Heart left ventricle (tissue), 16 donors: ENCODE measurements at places on chromosomes 5 and 9. TPM values are rescaled to one million over a fixed set of nuclear protein-coding genes. Genes with fewer than 3 reads are reported as not detected.

Gene S100Z
- not detected for total RNA-seq

DNA sequence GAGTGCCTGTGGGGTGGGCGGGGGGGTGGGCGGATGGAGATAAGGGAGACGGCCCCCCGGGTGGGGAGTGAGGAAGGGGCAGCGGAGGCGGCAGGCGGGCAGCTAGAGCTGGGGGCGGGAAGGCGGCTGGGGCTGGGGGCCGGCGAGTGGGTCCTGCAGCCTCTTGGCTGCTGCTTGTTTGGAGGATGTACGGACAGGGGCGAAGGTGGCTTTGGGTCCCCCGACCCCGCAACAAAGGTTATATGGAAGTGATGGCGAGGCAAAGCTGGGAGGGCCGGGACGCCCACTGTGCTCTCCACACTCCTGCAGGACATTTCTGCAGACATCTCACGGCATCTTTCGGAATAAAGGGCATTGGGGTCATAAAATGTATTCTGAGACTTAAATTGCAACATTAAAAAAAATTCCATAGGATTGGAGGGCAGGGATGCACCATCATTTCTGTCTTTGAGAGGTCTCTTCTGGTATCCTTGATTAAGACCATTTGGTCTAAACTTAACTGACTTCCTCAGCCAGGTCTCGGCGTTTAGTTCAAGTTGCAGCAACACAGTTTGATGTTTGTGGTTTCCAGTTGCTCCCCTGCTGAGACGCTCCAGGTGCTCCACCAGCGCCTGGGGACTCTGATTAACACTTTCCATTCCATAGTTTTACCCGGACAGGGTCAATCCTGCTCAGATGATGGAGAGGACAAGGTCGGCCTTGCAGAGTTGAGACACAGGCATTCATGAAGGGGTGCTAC lies 101.6 kb upstream of the SSBP2 start:
- peak overlapping the region; percentile 62 for H3K4me3 ChIP-seq
- no peaks in the 10 kb centered on the region for H3K36me3 ChIP-seq
- no peaks in the 10 kb centered on the region for H3K27me3 ChIP-seq
- peaks cover 71% of the 10 kb centered on the region for H3K4me1 ChIP-seq

- no peak overlapping the region for H3K27ac ChIP-seq
- H3K36me3 ChIP-seq = no peaks in the 10 kb centered on the region
- no peak for DNase-seq
- no peaks in the 10 kb centered on the region for H3K4me1 ChIP-seq
Measured at GRCh38 chr5:28344836-28345433, 1306.5 kb upstream of the CDH9 start.

GRCh38 chr5:58491216-58491892 lies at the start of gene GAPT:
Gene GAPT (plus strand): TSS chr5:58491435. CDS start chr5:58494537, 3,102 bp downstream.
- H3K4me3 ChIP-seq = no peak within 1 kb of the TSS
- H3K36me3 ChIP-seq = no peaks in the 10 kb centered on the region

DNA sequence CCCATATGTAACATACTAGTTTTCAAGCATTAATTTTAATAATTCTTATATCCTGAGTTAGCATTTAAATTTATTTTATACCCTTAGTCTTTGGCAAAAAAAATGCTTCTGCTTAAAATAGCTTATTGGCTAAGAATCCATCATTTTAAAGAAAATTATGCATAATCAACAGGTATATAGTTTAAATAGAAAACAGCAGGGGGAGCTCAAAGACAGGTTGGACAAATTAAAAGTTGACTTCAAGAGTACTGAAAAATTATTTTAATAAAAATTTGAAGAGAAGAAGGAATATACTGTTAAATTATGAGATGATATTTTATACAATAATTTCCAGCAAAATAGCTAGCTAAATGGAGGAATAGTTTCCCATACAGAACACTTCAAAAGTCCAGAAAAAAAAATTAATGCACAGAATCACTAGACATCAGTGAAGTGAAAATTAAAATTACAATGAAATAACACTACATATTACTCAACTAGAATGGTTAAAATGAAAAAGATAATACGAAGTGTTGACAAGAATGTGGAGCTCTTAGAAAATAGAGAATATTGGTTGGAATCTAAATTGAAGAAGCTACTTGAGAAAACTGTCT lies 387.1 kb downstream of the PDE4D start:
- H3K36me3 ChIP-seq = no peaks in the 10 kb centered on the region
- no peaks in the 10 kb centered on the region for H3K27me3 ChIP-seq
- H3K4me3 ChIP-seq = no peak overlapping the region
- no peak overlapping the region for H3K27ac ChIP-seq

DNA sequence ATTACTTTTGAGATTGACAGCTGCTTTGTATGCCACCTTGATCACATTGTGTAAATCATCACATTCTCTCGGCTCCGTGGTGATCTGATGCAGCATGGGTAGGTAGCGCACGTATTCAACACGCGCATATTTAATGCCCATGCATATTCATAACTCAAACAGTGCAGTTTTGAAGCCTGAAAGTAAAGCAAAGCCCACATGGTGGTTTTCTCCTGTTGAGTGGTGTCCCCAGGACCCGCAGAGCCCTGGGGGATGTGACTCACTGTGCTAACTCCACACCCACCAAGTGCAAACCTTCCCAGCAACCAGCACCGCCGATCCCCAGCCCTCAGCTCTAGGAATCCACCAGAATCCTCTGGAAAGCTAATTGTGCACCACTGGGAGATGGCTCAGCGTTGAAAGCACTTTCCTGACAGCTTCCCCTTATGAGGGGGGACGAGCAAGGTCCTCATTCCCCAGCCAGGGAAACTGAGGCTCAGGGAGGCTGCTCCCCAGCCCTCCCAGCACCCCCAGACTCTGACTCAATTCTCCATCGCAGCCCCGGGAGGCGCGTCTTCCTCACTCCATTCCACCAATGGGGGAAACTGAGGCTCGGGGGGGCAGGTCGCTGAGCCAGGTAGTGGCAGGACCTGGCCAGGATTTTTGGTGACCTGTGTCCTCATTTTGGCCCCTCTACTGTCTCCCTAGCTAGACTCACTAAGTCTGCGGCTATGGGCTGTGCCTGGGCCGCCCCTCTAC lies 46.4 kb downstream of the SARDH start:
- no peaks in the 10 kb centered on the region for H3K27me3 ChIP-seq
- no peak overlapping the region for H3K4me3 ChIP-seq
- no peaks in the 10 kb centered on the region for H3K36me3 ChIP-seq
- H3K4me1 ChIP-seq = no peaks in the 10 kb centered on the region
